ENCODE measurements at places on chromosomes 12 and 14.

- DNase-seq, result no peak
Measured at GRCh38 chr12:57157588-57158173, 10.3 kb upstream of the LRP1-AS start.

DNA sequence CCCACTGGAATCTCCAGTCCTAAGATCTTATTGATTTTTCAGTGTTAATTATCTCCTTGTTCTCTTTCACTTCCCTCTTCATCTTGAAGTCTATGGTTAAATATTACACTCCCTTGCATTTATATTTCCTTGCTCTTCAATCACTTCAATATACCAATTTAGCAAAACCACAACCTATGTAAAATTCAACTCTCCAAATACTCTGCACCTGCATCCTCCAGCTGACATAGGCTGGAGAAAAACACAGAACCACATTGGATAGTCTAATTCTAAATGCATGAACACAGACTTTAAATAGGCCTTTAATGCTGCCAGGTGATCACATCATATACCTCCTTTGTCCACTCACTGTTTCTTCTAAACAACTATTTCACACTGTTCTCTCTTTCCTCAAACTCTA, 253.8 kb upstream of the GARIN6 start:
- no peak for DNase-seq

DNA sequence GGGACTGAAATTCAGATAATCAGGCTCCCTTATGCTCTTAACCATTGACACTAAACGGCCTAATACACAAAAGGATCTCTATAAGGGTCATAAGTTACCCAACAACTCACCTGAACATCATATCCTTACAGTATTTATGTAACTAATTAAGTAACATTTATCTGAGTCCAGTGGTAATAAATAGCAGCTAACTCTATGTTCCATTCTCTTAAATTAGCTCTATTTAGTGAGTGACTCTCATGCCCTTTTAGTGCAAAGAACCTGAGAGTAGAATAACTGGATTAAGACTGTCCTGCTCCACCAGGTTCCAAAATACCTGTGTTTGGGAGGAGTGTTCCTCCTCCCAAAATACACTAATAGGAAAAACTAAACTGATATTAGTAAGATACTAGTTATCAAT, 9.8 kb downstream of the SCAF11 start:
- DNase-seq, result no peak

DNA sequence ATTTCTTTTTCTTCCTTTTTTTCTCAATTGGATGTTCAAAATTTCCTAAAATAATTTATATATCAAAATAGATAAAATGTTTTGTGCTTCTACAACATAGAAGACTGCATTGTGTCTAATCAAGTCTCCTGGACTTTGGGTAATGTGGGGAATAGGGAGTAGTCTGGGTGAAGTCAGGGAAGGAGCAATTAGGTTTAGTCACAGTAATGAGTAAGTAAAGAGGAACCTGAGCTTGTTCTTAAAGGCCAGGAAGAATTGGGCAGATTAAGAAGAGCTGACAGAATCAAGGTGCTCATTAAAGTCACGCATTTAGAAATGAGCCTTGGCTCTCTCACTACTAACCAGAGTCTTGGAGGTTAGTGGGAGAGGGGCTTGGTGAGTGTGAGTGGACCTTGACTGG, 233.3 kb upstream of the SSTR1 start:
- no peak for DNase-seq

GRCh38 chr12:52514471-52515318, 5.5 kb downstream of the KRT5 start:
- no peak for DNase-seq

GRCh38 chr12:19642345-19642744, 203.1 kb downstream of the AEBP2 start:
- DNase-seq, result no peak

Data from activated T-helper 1 cell treated with anti-CD3 and anti-CD28 coated beads, Interleukin-2, amount 50 U/mL, for 16 hours (primary cell).